ENCODE measurements at places on chromosomes 1 and 21. TPM values are rescaled to one million over a fixed set of nuclear protein-coding genes. Genes with fewer than 3 reads are reported as not detected.
A peak's percentile ranks its signal among the peaks of the same experiment; 100 is the strongest.

GRCh38 chr1:235709018-235709417 lies 59.4 kb upstream of the GNG4 start:
- DNase-seq, result no peak

DNA sequence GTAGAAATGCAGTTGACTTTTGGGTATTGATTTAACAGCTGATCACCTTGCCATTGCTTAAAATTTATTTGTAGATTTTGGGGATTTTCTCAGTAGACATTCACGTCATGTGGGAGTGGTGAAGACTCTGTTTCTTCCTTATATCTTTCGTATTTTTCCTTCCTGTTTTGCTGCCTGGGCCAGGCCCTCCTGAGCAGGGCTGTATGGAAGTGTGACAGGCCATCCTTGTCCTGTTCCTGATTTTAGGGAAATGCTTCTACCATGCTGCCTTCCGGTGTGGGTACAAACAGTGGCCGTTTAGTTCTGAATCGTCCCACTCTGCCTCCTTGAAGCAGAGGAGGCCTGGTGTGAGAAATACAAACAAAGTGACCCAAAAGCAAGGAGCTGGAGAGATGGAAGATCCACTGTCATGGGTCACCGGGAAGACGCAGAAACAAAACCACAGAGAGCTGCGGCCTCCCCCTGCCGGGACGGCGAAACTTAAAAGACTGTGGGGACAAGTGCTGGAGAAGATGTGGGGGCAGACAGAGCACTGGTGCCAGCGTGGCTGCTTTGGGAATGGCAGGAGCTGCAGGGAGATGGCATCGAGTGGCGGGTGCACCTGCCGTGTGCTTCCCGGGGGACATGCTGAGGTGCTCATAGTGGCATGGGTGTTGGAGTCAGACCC lies 7.6 kb downstream of the AGPAT3 start:
- no peak for DNase-seq

- DNase-seq, result no peak
These were observed 651.8 kb downstream of the LMO4 start for GRCh38 chr1:87980494-87980893.

DNA sequence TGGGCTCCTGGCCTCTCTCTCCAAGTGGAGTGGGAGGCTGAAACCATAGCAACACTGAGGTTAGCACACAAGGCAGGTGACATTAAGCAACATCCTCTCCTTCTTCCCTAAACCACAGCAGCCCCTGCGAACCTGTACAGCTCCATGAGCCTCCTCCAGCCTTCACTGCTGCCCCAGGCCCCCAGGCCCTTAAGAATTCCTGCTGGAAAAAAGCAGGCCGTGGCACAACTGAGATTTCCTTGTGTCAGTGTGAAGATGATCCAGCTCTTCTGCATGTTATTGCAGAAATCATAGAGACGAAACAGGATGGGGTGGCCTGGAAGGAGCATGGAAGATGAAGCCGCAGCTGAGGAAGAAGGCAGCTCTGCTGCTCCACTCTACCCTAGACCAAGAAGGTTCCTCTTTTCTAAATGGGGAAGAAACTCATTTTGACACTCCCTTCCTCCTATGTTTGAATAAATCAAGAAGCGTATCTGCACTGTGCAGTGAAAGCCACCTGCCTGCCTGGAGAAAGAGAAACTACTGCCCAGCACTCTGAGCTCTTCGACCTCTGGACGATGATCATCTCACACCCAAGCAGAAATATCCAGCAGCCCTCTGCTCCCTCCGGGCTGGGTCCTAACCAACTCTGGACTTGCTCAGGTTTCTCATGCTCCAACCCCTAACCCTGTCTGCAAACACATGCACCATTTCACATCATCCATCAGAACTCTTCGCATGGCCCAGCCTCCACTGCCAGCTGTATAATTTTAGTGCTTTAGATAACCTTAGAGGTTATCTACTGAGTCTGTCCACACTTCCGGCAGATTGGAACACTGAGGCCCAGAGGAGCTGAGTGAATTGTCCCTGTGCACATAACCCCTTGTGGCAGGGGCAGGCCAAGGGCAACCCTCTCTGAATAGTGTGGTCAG lies 20.7 kb downstream of the SH3BP5L start:
- no peak for DNase-seq

GRCh38 chr1:103108376-103109150 lies at the start of gene COL11A1:
Gene COL11A1 (minus strand): TSS chr1:103108522. CDS start chr1:103108178, 344 bp downstream.
- DNase-seq, result peak; percentile 58

DNA sequence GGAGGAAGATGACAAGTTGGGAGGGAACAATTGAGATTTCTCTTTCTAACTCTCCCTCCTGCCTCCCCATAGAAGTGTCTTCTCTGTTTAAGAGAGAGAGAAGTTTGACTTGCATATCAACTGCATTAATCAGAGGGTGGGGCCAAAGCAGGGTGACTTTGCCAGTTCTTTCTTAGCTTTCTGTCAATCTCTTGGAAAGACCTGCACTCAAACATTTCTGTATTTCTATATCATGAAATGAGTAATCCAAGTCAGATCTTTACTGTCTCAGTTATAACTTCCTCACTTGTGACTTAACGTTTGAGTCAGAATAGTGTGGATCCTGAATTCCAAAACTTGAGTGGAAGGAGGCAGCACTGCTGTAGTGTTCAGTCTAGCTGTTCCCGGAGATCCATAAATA lies 180.8 kb upstream of the KCNK2 start:
- no peak for DNase-seq

DNA sequence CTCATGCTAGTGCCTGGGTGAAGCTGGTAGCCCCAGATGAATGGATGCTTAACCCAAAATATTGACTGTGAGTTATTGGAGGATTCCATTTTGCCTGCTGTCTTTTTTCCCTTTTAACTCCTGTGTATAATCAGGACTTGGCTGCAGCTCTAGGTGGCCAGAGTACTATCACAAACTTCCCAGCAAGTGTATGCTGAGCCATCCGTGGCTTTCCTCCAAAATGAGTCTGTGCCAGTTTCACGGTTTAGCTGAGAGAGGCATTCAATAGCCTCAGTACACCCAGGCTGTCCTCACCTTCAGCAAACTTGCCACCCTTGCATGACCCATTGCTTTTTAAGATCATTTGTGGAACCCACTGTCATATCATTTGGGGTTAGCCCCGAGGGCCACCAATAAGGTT lies 5.3 kb upstream of the DPT start:
- peak; percentile 63 for DNase-seq

GRCh38 chr1:83676106-83676505 lies 322.8 kb downstream of the TTLL7 start:
- DNase-seq, result no peak

GRCh38 chr1:59971464-59971911 lies 44.9 kb upstream of the CYP2J2 start:
- DNase-seq, result peak; percentile 88

DNA sequence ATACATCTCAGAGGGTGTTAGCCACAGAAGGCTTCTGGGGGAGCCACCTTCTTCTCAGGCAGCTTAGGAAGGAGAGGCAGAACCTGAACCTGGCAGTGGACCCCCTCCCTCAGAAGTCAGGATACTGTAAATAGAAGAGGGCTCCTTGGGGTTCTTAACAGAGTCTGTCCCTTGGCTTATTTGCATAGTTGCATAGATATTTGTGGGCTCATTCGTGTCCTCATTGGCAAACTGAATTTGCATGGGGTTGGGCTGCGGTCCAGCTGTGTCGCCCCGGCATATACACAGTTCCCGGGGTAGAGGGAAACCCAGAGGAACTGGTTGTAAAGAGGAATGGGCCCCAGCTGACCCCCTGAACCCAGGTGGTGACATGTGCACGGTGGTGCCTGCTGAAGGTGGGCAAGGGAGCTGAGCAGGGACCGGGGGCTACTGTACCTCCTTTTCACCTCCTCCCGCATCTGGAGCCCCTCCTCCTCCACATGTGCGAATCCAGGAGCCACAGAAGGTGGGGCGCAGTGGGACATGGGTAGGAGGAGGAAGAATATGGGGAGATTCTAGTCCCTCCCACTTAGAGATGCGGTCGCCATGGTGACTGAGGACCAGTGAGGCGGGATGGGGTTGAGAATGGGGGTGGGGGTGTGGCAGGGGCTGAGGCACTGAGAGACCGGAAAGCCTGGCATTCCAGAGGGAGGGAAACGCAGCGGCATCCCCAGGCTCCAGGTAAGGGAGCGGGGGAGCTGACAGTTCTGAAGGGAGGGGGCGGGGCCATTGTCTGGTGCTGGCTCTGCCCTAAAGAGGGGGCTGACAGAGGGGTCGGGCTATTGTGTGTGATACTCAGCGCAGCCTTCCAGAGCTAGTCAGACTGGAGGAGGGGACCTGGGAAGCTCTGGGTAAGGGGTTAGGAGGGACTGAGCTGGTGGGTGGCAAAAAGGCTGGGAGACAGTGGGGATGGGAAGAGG lies 3.7 kb upstream of the SEMA4A start:
- DNase-seq, result no peak

GRCh38 chr1:169060043-169060722 lies 46.3 kb upstream of the ATP1B1 start:
- no peak for DNase-seq

DNA sequence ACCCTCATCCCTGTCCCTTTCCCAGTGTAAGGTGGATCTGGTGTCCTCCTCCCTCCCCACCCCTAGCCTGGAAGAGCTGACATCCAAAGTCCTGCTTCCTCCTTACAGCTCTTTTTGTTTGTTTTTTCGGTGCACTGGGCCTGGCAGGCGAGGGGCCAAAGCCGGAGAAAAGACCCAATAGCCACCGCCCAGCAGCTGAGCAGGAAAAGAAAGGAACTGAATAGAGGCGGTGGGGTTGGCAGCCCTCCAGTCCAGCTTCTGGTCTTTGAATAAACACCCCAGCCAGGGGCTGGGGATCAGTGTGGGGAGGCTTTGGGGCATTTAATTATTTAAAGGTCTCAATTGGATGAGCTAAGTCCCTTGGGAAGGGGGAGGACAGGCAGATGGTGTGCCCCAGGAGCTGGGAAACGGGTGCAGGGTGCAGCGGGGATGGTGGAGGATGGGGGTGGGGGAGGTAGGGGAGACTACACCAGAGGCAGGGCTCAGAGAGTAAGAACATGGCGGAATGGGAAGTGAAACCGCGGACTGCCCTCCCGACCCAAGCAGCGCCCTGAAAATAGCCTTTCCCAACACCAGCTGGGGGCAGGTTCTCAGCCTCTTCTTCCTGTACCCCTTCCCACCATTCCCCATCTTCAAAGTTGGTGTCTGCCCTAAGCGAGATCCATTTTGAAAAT lies 20.2 kb downstream of the BTG2 start:
- no peak for DNase-seq

GRCh38 chr21:42245331-42246193 lies 26.6 kb downstream of the ABCG1 start:
- DNase-seq, result no peak

GRCh38 chr1:159921700-159922504 lies 3.4 kb downstream of the TAGLN2 start:
- no peak for DNase-seq

GRCh38 chr1:236615399-236616148 lies 11.3 kb upstream of the HEATR1 start:
- DNase-seq, result no peak

DNA sequence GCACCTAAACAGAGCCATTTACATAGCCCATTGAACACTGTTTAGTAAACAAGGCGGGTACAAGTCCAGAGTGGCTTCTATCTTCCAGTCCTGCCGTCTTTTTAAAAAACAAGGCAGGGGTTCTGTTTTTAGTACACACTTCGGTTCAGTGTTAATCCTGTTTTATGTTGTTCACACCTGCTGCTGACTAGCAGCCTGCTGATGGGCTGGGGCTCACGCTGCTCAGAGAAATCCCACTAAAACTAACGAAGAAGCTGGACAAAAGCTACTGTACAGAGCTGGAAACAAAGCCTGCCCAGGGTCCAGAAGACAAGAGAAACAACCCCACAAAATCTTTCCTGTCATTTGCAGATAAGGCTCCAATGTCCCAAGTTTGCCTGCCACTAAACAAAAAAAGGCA lies 13.2 kb downstream of the ESRRG start:
- DNase-seq, result no peak

- no peak for DNase-seq
These were observed 15.2 kb upstream of the AGO3 start for GRCh38 chr1:35915693-35916092.

DNA sequence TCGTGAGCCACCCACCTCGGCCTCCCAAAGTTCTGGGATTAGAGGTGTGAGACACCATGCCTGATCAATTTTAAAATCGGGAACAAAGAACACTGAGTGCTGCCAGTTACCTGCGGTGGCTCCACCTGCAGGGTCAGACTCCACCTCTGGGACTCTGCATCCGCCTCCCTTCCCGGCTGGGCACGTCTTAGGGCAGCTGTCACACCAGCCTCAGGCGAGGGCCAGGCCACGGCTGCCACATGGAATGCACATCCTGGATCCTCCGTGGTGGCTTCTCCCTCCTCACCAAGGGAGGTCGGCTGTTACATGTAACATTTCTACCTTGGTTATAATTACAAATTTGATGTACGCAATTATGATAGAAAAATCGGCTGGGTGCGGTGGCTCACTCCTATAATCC lies 5.9 kb upstream of the MXRA8 start:
- DNase-seq, result no peak

Gene NKAIN1
- total RNA-seq, result 3.6 TPM

Gene KLF17
- total RNA-seq, result not detected

Gene S100A7
- not detected for total RNA-seq

Gene NUDT4B
- total RNA-seq, result 6.1 TPM

Gene DIO1
- total RNA-seq, result not detected

Gene IL22RA1
- total RNA-seq, result not detected

Gene GRIK3
- total RNA-seq, result not detected

Gene EDN2
- total RNA-seq, result 2.2 TPM

Gene LRP8
- 8.0 TPM for total RNA-seq

Gene MYOM3
- 0.54 TPM for total RNA-seq

Gene GUCA2A
- not detected for total RNA-seq

Data from G401 (cell line).